Activated naive CD8-positive, alpha-beta T cell treated with anti-CD3 and anti-CD28 coated beads for 36 hours (primary cell): ENCODE measurements at places on chromosomes 12 and 14.

DNA sequence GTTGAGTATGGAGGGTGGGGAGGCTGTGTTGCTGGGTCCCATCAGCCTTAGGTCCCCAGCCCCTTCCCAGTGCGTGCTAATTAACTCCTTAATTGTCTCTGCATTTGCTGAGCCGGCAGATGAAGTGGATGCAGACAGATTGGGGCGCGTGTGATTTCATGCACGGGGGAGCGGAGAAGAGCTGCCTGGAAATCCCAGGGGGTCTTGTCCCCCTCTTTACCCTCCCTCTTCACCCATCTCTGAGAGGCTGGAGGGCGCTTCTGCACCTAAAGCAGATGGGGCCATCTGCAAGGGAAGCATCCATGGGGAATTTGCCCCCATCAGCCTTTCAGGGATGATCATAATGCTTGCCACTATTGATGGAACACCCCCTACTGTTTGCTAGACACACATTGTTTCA, 4.4 kb upstream of the ASIC1 start:
- DNase-seq: no peak

- no peak for DNase-seq
Observed at GRCh38 chr12:12946686-12947355, 5.1 kb downstream of the GPRC5D start.

DNA sequence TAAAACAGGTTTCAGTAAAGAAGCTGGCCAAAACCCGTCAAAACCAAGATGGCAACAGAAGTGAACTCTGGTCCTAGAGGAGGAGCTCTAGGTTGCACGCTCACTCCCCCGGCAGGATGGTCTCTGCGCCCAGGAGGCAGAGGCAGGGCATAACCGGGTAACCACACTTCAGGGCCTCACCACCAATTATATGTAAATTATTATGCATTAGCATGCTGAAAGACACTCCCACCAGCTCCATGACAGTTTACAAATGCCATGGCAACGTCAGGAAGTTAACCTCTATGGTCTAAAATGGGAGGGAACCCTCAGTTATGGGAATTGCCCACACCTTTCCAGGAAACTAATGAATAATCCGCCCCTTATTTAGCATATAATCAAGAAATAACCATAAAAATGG, 20.1 kb upstream of the SLC6A12 start:
- DNase-seq: no peak

GRCh38 chr12:53427905-53428594, 4.4 kb downstream of the AMHR2 start:
- peak; percentile 33 for DNase-seq

GRCh38 chr12:57722716-57723629, 15.6 kb downstream of the AGAP2 start:
- no peak for DNase-seq

GRCh38 chr14:68730811-68731425, 61.9 kb downstream of the ZFP36L1 start:
- no peak for DNase-seq

- DNase-seq: no peak
Observed at GRCh38 chr12:52360663-52361271, 6.5 kb downstream of the KRT85 start.

GRCh38 chr14:89359477-89360222, 57.4 kb downstream of the FOXN3 start:
- DNase-seq: no peak
